ENCODE measurements at places on chromosomes 7 and 10.

DNA sequence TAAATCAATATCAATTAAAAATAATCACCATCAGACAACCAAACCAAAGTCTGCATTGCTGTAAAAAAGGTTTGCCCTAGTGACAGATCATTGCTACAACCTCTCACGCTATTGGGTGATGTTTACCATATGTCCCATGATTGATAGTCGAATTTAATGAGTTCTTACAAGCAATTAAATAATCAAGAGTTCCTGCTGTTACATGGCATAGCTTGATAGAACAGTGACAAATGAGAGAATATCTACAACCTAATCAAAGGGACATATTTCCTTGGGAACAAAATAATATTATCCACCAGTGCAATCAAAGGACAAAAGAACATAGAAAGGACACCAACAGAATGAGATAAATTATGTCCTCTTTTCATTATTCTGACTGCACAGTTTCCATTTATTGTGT lies 387.4 kb downstream of the ETV1 start:
- no peak for DNase-seq

DNA sequence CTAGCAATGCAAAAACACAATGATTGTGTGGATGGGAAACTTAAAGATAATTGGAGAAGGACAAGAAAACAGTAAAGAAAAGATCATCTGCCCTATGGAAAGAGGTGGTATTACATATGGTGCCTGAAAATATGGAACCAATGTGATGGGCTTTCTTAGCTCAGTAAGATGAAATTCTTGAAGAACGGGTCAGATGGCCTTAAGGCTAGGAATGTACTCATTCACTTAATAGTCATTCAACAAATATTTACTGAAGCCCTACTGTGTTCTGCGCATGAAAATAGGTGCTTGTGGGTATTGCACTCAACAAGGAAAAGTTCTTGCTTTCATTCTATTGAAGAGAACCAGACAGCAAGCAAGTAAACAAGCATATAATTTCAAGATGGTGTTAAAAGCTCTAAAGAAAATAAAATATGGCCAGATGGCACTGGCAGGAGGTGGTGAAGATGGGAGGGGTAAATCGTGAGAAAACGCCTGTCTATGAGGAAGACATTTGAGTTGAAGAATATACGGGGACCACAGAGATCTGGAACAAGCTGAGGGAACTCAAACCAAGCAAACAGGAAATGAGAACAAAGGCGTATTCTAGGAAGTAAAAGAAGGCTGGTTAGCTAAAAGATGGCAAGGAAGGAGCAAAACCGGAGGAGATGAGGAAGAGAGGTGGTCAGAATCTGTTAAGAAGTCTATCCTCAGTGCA lies 179.7 kb downstream of the ANK3 start:
- no peak for DNase-seq

GRCh38 chr7:76425156-76425555 lies 406 bp downstream of the ZP3 start:
- no peak for DNase-seq

- no peak for DNase-seq
Observed at GRCh38 chr7:20206104-20206896, 10.9 kb downstream of the MACC1 start.

DNA sequence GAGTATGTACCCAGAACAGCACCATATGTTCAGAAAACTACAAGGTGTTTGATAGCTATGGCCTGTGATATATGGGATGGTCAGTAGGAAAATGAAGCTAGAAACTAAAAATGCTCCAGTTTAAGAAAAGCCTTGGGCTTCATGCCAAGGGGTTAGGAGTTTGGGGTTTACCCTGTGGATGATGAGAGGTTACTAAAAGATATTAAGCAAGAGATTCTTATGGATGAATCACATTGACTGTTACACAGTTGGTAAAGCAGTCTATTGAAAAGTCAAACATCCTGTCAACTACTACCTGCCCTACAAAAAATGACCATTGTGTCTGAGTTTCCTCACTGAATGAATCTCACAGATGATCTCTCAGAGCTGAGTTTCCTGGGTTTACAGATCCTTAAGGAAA lies 166.2 kb upstream of the INHBA start:
- DNase-seq = peak; percentile 52

- DNase-seq = peak; percentile 90
Observed at GRCh38 chr10:89086801-89087521, 96.4 kb downstream of the FAS start.

- peak; percentile 66 for DNase-seq
Observed at GRCh38 chr7:26865094-26865388, 651 bp upstream of the SKAP2 start.

GRCh38 chr10:76657337-76658012 lies 980.1 kb downstream of the KCNMA1 start:
- no peak for DNase-seq

- no peak for DNase-seq
Observed at GRCh38 chr7:81604808-81605174, 165.1 kb downstream of the HGF start.

DNA sequence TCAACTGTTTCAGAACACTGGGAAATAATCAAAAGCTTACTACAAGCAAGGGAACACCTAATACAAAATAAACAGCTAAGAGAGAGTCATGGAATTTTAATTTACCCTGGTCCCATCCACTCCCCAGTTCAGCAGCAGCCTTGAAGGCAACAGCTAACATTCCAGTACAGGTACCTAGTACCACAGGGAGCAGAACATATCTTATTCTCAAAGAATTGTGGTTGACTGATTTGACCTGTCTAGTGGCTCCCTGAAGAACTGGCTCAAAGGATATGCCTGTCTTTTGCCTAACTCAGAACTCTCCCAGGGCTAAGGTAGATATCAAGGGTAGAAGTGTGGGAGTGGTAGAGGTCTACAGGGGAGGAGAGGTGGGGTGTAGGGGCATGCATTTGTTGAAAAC lies 32.3 kb downstream of the SMURF1 start:
- no peak for DNase-seq

DNA sequence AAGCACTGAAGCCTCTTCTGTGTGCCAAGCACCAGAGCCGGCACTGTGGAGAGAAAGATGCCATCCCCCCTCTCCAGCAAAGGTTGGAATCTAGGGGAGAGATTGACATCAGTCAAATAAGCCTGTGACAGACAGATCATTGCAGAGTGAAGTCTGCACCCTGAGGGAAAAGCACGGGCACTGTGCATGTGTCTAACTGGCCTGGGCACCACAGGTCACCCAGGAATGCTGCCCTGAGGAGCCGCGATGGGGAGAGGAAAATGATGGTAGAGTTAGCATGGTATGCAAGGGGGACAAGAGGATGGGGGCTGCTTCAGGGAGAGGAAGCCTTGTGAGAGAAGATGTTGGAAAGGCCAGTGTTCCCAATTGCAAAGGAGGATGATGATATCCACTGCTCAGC lies 261.0 kb downstream of the GRID1 start:
- no peak for DNase-seq

DNA sequence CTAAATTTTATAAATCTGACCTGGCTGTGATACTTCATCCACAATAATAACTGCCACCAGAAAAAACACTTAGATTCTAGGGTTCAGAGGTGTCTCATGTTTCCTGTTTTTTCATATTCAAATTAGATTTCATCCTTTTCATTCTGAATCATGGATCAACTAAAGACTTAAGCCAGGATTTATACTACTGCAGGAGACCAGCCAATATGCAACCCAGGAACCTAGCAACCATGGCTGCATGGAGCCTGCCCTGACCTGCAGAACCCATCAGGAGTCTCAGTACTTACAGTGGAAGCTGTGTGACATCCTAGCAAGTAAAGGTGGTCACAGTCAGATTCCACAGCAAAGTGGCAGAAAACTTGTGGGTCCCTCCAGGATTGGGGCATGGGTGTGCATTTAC lies 40.5 kb upstream of the RNF148 start:
- no peak for DNase-seq

DNA sequence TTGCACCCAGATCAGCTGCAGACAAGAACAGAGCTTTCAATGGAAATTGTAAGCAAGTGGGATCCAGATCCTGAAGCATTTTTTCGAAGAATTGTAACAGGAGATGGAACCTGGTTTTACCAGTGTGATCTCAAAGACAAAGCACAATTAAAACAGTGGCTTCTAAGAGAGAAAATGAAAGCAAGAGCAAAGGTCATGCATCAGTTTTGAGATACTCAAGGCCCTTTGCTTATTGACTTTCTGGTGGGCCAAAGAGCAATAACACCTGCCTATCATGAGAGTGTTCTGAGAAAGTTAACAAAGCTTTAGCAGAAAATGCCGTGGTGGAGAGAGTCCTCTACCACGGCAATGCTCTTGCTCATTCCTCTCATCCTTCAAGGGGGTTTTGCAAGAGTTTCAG lies 194.8 kb downstream of the TMEM178B start:
- no peak for DNase-seq

All from AG08395 (cell line).